ENCODE measurements at places on chromosomes 11 and 22. TPM values are rescaled to one million over a fixed set of nuclear protein-coding genes. Genes with fewer than 3 reads are reported as not detected.

DNA sequence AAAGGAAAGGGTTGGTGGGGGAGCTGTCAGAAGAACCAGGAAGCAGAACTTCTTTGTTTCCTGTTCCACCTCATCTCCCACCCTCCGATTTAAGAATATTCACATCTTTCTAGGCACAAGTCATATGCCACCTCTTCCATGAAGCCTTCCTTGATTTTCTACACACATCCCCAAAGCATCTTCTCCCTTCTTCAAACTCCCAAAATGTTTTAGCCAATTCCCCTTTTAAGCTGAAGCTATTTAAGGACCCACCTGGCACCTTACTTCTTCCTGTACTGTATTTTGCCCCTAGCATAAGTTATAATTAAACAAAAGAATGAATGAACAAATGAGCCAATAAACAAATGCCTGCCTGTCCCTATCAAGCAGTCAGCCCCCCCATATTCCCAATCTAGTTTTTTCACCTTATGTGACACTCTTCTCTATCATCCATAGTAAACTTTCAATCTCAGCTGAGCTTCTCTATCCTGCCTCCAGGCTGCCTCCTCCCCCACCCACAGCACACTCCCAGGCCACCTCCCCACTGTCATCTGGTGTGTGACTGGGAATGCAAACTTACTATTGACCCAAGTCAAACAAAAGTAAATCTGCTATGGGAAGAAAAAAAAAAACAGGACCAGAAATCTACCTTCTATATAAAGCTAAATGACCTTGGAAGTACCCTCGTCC, 3.9 kb downstream of the TNKS1BP1 start:
- no peak for DNase-seq

GRCh38 chr11:130592056-130592455, 143.6 kb downstream of the ADAMTS15 start:
- no peak for DNase-seq

PLCB3 gene
- 12.4 TPM for total RNA-seq

GRCh38 chr22:49958931-49959781, 1.4 kb upstream of the PIM3 start:
- no peak for DNase-seq

SPI1 gene
- total RNA-seq: 73.3 TPM

- no peak for DNase-seq
Measured at GRCh38 chr11:11513422-11513821, 108.4 kb downstream of the GALNT18 start.

FXYD2 gene
- total RNA-seq: not detected

DNA sequence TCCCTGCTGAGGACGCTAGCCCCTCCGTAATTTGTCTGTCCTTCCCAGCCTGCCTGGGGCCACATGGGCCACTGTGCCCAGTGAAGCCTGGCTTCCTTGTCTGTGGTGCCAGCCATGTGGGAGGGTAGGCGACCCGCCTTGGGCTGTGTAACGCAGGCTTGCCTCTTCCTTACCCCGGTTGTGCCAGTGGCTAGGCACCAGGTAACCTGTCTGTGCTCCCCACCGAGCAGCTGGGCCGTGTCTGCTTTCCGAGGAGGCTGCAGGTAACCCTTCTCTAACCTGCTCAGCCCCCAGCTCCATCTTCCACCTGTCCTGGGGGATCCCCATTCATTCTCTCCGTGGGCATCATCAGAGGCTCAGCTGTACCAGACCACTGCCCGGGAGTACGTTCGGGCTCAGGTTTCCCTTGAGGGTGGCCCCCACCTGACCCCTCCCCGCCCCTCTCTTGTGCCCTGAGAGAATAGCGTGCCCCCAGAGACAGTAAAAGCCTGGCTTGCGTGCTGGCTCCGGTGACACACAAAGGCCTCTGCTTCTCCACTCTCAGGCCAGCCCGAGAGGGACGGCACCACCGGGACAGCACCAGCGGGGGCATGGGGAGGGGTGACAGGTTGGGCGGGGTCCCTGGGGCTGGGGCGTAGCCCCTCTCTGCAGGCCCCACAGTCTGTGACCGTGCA, 79.1 kb downstream of the CDKN1C start:
- DNase-seq: no peak

DNA sequence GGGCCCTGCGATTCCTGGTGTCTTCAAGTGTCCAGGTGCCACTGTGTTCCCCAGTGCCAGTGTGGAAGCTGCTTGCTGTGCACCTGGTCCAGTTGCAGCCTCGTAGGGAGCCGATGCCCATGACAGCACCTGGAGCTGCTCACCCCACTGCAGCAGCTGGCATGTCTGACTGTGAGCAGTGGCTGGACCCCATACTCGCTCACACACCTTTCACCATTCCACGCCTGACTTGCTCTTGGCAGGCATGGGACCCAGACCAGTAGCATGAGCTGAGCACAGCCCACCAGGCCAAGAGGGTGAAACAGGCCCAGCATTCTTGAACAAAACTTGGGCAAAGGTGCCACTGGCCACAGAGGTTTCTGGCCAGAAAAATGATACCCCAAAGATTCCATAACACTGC, 124.5 kb upstream of the THY1 start:
- no peak for DNase-seq

ACTN3 gene
- 0.15 TPM for total RNA-seq
